ENCODE measurements at places on chromosomes 5 and 9.

DNA sequence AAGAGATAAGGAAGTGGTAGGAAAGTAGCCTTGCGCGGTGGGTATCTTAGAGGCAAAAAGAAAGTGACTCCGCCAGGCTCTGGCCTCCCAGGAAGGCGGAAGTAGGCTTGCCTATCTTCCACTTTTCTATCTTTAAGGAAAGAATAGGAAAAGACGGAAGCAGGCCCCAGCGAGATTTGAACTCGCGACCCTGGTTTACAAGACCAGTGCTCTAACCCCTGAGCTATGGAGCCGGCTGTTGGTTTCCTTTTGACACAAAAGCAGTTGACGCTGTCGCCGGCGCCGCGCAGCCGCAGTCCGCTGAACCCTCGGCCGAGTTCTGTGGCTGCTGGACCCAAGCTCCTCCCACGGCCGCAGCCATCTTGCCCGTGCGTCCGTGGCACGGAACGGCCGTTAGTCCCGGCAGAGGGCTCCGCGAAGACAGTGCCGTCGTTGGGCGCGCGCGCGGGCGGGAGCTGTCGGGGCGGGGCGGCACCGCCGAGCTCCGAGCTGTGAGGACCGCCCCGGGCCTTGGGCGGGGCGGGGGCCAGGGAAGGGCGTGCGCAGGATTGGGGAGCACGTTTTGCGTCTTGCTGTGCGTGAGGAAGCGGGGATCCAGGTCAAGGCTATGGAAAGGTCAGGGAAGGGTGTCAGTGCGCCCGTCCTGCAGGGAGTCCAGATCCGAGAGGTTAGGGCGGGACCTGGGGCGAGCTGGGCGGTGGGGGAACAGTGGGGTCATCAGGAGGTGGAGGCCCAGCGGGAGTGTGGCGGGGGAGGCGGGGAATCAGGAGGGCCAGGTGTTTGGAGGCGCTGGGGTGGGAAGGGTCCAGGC is 13.3 kb downstream of the TRIM7 start:
- peak overlapping the region; percentile 89 for H3K4me3 ChIP-seq
- H3K4me1 ChIP-seq: peaks cover 54% of the 10 kb centered on the region
- H3K36me3 ChIP-seq: peaks cover 6% of the 10 kb centered on the region

DNA sequence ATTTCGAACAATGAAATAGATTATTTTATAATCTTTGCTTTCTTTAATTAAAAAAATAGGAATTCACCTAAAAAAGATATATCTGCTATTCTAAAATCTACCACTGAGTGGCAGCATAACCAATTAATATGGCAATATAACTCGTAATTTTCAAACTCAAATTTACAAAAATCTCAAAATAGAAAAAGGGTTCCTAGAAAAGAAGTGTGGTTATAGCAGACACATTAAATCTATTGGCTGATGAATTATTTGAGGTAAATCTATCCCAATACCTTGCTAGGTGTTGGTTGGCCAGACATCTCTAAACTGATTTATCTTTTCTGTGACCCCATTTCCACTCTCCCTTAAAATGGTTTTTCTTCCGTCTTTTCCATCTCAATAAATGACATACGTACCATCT is 30.2 kb upstream of the NRG2 start:
- H3K27ac ChIP-seq: no peak overlapping the region
- H3K4me3 ChIP-seq: no peak overlapping the region
- H3K36me3 ChIP-seq: no peaks in the 10 kb centered on the region

GRCh38 chr5:136206361-136206760 is 13.4 kb upstream of the SMIM32 start:
- no peaks in the 10 kb centered on the region for H3K36me3 ChIP-seq
- no peak overlapping the region for H3K4me3 ChIP-seq
- no peak overlapping the region for H3K27ac ChIP-seq
- peaks cover 32% of the 10 kb centered on the region for H3K27me3 ChIP-seq

GRCh38 chr9:129335464-129336129 is 157.5 kb upstream of the IER5L start:
- peaks cover 15% of the 10 kb centered on the region for H3K4me1 ChIP-seq
- peaks cover 37% of the 10 kb centered on the region for H3K27me3 ChIP-seq
- ATAC-seq: no peak

GRCh38 chr5:67696446-67696845 is 499.8 kb upstream of the CD180 start:
- no peak overlapping the region for H3K4me3 ChIP-seq
- H3K4me1 ChIP-seq: no peaks in the 10 kb centered on the region
- H3K27me3 ChIP-seq: peaks cover 21% of the 10 kb centered on the region
- H3K27ac ChIP-seq: no peak overlapping the region

DNA sequence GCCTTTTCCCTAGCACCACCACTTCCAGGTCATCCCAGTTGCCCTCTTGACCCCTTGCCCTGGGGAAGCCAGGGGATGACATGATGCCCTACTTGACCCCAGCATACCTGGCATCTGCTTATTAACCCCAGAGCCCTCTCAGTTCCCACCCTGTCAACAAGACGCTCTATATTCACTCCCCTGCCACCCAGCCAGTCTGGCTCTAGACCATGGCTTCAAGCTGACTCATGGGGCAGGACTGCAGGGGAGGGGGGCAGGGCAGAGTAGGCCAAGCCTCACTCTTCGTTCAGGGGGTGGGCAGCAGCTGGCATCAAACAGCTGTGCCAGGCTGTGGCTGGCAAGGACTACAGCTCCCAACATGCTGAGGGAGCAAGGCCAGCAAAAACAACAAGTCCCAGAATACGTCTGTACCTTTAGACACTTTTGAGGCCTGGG is 5.3 kb downstream of the ATOSB start:
- no peak for ATAC-seq
- H3K36me3 ChIP-seq: peaks cover 10% of the 10 kb centered on the region
- H3K4me1 ChIP-seq: peaks cover 48% of the 10 kb centered on the region

GRCh38 chr5:154059039-154059430 is 20.3 kb downstream of the MFAP3 start:
- H3K27ac ChIP-seq: peak overlapping the region; percentile 41
- peaks cover 29% of the 10 kb centered on the region for H3K36me3 ChIP-seq
- H3K4me1 ChIP-seq: peaks cover 33% of the 10 kb centered on the region
- ATAC-seq: peak; percentile 31
- H3K27me3 ChIP-seq: no peaks in the 10 kb centered on the region
- no peak overlapping the region for H3K4me3 ChIP-seq

DNA sequence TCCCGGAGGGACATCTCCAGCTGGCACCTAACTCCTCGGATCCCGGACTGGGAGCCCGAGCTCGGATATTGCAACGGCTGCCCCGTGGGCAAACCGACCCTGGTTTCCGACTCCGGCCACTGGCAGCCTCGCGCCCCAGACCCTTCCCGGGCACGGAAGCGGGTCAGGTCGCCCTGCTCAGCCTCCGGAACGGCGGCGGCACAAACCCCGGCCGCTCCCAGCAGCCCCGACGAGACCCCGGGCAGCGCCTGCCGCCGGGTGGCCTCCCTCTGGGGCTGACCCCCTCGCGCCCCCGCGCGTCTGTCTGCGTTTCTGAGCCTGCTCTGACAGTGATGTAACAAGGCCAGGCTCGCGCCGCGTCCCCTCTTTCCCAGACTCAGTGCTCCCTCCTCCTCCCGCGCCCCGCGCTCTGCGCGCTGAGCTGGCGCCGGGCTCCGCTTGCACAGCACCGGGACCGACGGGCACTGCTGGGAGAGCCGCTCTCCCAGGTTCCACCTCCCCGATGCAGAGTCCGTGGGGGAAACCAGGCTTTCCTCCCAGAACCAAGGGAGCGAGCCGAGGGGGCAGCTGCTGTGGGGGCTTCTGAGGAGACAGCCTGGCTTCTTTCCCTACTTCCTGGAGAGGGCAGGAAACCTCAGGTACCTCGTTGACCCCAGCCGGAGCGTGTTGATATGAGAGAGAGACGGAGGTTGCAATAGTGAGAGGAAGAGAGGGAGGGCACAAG is at the start of gene TMEM215:
TSS of gene TMEM215 (plus strand) at position 373 of the 724 bp plus-strand sequence. CDS start 644 bp downstream, outside the sequence.
- no peaks in the 10 kb centered on the region for H3K4me1 ChIP-seq
- H3K36me3 ChIP-seq: no peaks in the 10 kb centered on the region
- no peak within 1 kb of the TSS for H3K27ac ChIP-seq
- peaks cover 66% of the 10 kb centered on the region for H3K27me3 ChIP-seq
- no peak for ATAC-seq

- H3K27ac ChIP-seq: no peak overlapping the region
- H3K4me3 ChIP-seq: no peak overlapping the region
- ATAC-seq: no peak
- peaks cover 17% of the 10 kb centered on the region for H3K27me3 ChIP-seq
- no peaks in the 10 kb centered on the region for H3K4me1 ChIP-seq
Observed at GRCh38 chr9:118331622-118332045, 627.4 kb downstream of the TLR4 start.

DNA sequence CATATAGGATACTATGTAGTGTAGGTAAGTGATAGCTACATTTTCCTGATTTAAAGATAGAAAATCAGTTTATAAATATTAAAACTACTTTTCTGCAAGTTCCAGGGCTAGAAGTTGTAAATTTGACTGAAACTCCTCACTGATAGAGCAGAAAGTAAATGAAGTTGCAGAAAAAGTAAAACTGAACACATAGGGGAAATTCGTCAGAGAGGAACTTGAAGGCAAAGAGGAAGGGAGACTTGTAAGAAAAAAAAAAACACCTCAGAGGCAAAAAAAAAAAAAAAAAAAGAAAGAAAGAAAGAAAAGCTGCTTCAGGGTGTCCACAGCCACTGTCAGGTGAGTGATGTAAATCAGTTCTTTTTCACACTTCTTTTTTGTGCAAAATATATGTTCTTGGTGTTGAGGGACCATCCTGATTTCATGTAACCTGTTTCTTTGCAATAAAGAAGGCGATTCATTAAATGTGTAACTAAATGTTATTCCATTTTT is 336.2 kb upstream of the ZNF462 start:
- H3K27ac ChIP-seq: no peak overlapping the region
- H3K27me3 ChIP-seq: no peaks in the 10 kb centered on the region
- no peaks in the 10 kb centered on the region for H3K4me1 ChIP-seq
- no peak overlapping the region for H3K4me3 ChIP-seq
- H3K36me3 ChIP-seq: no peaks in the 10 kb centered on the region

- no peak overlapping the region for H3K27ac ChIP-seq
- H3K36me3 ChIP-seq: no peaks in the 10 kb centered on the region
- H3K27me3 ChIP-seq: no peaks in the 10 kb centered on the region
Observed at GRCh38 chr9:15079989-15080388, 169.8 kb upstream of the FREM1 start.

GRCh38 chr5:121424976-121425375 is 426.7 kb upstream of the FTMT start:
- no peaks in the 10 kb centered on the region for H3K27me3 ChIP-seq
- ATAC-seq: no peak

- H3K27me3 ChIP-seq: no peaks in the 10 kb centered on the region
- H3K27ac ChIP-seq: no peak overlapping the region
- H3K36me3 ChIP-seq: no peaks in the 10 kb centered on the region
- no peak overlapping the region for H3K4me3 ChIP-seq
Observed at GRCh38 chr9:24776226-24776625, 230.5 kb upstream of the IZUMO3 start.

- no peak overlapping the region for H3K27ac ChIP-seq
- H3K36me3 ChIP-seq: peaks cover 13% of the 10 kb centered on the region
- no peaks in the 10 kb centered on the region for H3K27me3 ChIP-seq
- ATAC-seq: no peak
- no peak overlapping the region for H3K4me3 ChIP-seq
Observed at GRCh38 chr5:173913686-173914321, 25.7 kb downstream of the CPEB4 start.

DNA sequence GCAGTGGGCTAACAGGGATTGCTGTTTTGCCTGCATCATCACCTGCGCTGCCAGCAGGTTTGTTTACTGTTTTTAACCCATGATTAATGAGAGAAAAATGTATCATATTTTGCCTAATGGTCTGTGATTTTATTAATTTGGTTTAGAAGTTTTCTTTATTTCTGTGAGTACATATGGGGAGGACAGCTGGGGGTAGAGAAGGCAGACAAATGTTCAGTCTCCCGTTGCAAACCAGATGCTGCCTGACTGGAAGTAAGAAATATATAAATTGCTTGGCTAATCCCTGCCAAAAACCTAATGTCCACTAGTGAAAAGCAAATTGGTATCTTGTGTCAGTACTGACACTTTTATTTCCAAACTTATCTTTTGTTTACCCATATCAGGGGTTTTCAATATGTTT is 1766.1 kb upstream of the C9orf72 start:
- H3K27me3 ChIP-seq: no peaks in the 10 kb centered on the region
- no peak for ATAC-seq
- no peaks in the 10 kb centered on the region for H3K4me1 ChIP-seq
- H3K27ac ChIP-seq: no peak overlapping the region
- no peak overlapping the region for H3K4me3 ChIP-seq
- no peaks in the 10 kb centered on the region for H3K36me3 ChIP-seq

DNA sequence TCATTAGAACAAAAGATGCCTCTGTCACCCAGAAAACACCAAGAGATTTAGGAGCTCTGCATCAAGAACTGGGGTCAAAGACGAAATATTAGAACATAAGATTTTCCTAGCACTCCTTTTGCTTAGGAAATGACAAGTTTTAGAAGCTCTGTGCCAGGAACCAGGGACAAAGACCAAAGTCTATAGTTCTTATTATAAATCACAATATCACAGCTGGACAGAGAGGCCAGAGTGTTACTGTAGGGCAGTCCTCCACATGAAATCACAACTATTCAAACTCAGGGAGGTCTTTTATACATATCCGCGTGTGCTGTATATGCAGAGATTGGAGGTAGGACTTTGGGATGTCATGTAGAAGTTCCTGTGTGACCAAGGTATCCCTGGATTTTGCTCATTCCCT is 116.7 kb upstream of the SAP30L start:
- ATAC-seq: no peak
- H3K27me3 ChIP-seq: no peaks in the 10 kb centered on the region
- H3K27ac ChIP-seq: no peak overlapping the region
- no peak overlapping the region for H3K4me3 ChIP-seq
- H3K4me1 ChIP-seq: peaks cover 10% of the 10 kb centered on the region

GRCh38 chr5:118486647-118487225 is 501.6 kb downstream of the DTWD2 start:
- ATAC-seq: no peak
- no peaks in the 10 kb centered on the region for H3K36me3 ChIP-seq
- H3K4me3 ChIP-seq: no peak overlapping the region
- H3K27me3 ChIP-seq: peaks cover 10% of the 10 kb centered on the region
- no peak overlapping the region for H3K27ac ChIP-seq
- H3K4me1 ChIP-seq: no peaks in the 10 kb centered on the region

DNA sequence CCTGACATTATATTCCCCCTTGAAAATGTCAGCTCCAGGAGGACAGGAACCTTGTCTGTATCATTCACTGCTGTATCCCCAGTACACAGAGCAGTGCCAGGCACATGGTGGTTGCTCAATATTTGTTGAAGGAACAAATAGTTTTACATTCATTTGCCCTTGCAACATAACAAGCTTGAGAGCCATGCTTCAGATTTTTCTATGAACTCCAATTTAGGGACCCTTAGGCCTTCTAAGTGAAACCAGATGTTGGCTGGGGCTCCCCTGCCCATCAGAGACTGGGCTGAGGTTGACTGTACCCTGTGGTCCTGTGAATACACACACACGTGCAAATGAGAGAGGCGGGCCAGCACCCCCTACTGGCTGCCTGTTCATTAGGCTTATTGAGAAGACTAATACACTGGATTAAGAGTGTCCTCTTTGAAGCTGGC is 214.9 kb upstream of the WWC1 start:
- H3K27me3 ChIP-seq: no peaks in the 10 kb centered on the region
- no peak for ATAC-seq
- no peaks in the 10 kb centered on the region for H3K36me3 ChIP-seq
- no peak overlapping the region for H3K27ac ChIP-seq
